ENCODE measurements at places on chromosomes 12 and 14.

- peak; percentile 68 for DNase-seq
Measured at GRCh38 chr12:14845350-14845750, 2.0 kb upstream of the ART4 start.

DNA sequence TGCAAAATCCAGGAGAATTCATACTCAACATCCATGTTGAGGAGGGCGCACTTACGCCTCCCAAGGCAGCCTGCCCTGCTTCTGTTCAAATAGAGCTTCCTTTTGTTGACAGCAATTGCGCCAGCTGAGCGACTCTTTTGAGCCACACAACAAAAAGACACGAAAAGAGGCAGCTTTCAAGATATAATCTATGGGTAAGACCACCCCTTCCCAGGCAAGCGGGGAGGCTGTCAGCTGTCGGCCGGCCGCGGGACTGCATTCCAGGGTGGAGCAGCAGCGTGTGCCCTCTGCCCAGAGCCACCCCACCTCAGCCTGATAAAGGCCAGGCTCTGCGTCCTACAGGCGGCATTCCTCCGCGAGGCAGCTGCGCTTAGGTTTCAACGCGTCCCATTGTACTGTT is 15.8 kb upstream of the STAB2 start:
- DNase-seq: no peak

GRCh38 chr12:4024701-4025100 is 151.5 kb upstream of the PARP11 start:
- DNase-seq: no peak

DNA sequence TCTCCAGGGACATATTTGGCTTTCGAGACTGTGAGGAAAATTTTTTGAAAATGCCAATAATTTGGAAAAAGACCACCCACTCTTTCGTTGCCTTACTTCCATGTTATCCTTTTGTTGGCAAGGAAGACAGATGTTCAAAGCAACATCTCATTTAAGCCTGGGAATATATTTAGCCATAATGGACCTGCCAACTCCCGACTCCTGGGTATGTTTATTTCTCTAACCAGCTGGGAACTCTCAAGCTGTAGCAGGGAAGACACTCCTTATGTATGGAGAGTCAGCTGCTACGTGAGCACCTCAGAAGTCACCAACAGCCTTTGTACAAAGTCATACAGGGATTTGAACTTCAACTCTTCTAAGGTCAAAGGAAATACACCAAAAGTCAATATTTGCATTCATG is 96.5 kb upstream of the DAAM1 start:
- no peak for DNase-seq
